ENCODE measurements at places on chromosomes 3 and 15.

DNA sequence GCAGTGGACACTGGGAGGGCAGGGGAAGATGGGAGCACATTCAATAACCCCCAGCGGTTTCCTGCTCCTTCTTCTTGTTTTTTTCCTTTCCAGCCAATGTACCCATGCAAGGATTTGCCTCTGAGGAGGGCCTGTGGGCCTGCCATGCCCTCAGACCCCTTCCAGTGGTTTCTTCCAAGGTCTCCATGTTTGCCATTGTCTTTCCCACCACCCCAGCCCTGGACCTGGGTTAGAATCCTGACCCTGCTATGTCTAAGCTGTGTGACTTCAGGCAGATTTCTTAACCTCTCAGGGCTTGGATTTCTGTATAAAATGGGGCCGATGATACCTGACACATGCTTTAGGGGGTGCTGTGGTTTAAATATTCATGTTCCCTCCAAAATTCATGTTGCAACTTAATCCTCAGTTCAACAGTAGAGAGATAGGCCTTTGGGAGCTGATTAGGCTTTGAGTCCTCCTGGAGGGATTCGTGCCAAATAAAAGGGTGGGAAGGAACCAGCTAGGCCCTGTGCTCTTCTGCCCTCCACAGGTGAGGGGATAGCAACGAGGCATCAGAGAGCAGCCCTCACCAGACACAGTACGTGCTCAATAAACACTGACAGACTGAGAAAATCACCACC lies 46.3 kb upstream of the FLNB start:
- DNase-seq = no peak

- DNase-seq = no peak
Measured at GRCh38 chr3:139157161-139157932, 112.7 kb upstream of the PRR23C start.

DNA sequence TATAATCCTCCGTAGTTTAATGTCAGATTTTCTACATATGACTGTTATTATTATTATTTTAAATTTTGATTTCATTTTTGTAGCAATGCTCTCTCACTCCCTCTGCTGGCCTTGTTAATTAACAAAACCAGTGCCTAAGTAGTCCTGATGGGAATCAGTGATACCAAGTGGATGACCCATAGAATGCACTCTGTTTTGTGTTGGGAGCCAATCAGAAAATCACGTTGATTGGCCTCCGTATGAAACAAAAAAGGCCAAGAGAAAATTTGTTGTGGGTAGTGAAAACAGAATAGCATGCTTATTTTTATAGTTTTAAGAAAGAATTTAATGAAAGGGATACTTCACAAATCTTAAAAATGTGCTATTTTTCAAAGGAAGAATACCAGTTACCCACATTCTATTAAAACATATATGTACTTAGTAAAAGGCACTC lies 34.4 kb upstream of the MEIS2 start:
- no peak for DNase-seq

- DNase-seq = no peak
Measured at GRCh38 chr3:53552730-53553129, 58.3 kb downstream of the CACNA1D start.

DNA sequence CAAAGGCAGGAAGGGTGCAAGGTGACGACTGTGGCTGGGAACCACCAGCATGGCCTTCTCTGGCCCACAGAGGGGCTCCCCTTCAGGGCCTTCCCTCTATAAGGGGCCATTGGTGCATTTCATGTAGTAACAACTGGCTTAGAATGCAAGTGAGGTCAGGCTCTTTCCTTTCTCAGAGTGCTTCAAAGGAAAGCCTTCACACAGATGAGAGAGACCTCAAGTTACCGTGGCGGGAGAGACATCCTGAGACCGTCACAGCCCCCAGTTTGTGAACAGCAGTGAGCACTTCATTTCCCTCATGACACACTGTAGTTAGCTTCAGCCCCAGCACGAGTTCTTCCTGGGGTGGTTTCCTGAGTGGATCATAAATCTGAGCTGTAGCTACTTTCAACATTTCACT lies 96.6 kb upstream of the LIMD1 start:
- no peak for DNase-seq

DNA sequence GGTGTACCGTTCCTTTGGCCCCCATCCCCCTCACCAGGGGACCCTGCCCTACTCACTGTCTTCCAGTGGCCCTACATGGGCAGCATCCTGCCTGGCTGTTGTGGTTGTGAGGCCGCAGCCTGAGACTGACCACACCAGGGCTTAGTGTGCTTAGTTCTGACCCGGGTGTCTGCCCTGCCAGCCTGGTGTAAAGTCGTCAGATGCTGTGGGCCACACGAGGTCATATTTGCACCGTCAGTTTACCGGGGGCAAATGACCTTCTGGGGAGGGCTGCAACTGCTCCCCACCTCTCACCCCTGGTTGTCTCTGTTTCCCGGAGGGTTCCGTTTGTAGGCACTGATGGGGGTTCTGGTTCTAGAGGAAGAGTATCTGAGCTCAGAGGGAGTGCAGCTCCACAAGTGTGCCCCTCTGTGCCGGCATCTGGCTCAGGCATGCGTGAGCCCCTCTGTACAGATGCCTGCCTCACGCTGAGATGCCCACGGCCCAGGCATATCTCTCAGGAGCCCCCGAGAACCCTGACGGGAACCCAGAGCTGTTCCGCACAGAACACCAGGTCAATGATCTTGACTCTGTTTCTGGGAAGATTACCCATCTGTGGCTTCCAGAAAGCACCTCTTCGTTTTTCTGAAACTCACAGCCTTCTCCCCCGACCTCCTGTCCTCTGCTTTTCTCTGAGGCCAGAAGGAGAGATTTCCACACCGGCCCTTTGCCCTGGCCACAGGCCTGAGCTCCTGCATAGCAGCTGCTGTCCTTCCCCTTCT lies 19.2 kb downstream of the KLF13 start:
- no peak for DNase-seq

- DNase-seq = no peak
Measured at GRCh38 chr3:8365541-8365940, 136.1 kb upstream of the LMCD1 start.

DNA sequence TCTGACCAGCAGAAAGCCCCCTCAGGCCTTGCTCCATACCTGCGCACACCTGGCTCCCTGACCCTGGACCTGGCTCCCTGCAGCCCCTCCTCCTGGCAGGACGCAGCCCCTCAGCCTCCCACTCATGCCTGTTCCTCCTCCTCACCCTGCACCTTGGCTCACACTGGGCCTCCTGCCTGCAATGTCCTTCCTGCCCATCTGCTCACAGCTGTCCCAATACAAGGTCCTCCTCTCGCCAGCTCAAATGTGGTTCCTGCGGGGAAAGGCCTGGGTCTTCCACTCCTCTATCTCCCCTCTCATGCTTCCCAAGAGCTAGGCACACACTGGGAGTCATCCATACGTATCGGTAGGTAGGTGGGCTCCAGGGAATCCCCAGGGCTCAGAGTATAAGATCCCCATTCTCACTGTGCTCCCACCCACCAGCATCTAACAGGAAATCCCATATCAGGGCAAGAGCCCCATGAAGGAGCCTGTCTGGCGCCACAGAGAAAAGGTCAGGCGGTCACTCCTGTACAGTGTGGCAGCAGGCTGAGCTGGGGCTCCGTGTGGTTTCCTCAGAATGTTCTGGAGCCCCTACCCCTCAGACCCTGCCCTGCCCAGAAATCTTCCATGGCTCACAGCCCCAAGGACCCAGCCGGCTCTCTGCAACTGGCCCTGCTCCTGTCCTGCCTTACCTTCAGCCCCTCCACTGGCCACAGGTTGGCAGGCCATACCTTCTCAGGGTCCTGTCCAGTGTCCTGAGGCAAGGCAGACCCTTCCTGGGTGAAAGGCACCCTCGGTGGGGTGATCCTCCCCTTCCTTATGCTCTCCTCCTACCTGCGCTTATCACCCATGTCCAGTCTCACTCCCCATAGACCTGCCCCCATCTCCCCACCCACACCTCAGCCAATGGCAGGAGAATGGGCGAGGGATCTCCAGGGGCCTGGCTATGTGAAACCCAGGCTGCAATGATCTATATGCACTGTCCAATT lies 10.9 kb downstream of the PLCD1 start:
- no peak for DNase-seq

DNA sequence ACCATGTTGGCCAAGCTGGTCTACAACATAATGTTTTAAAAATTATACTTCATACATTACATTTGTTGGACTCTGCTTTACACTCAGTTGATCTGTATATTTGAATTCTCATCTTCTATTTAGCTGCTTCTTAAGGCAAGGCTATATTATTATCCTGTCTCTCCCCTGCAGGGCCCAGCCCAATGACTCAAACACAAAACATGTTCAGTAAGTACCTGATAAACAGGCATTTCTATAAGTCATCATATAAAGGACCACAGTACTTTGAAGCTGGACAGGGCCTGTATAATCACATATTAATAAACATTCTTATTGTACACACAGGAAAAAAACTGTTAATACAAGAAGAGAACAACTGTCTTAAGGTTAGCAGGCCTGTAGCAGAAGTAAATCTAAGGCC lies 36.2 kb downstream of the NGLY1 start:
- DNase-seq = no peak

GRCh38 chr15:68274201-68274848 lies 3.2 kb upstream of the FEM1B start:
- no peak for DNase-seq

DNA sequence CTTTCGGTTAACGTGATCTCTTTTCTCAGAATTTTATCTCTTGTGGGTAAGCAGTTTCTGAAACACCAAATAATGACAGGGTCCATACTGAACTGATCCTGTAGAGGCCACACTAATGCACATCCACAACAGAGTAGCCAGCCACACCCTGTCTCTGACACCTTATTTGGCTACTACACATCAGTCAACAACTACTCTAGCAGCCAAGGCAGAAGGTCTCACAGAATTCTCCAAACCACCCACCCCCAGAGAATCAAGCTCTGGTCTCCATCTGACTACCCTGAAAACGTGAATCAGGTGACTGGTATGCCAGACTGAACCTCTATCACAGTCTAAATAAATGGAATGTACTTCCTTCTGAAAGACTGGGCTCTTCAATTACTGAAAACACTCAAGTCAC lies 38.0 kb downstream of the EDC3 start:
- DNase-seq = no peak

- DNase-seq = no peak
Measured at GRCh38 chr3:78644847-78645246, 1123.0 kb downstream of the ROBO1 start.

GRCh38 chr3:128629936-128630335 lies 20.7 kb downstream of the RPN1 start:
- no peak for DNase-seq

- no peak for DNase-seq
Measured at GRCh38 chr15:70376031-70376928, 278.6 kb upstream of the TLE3 start.

Measured in stimulated activated CD4-positive, alpha-beta T cell treated with anti-CD3 and anti-CD28 coated beads, Interleukin-1b, Interleukin-23, amount 100 ng/mL, for 1 hour (primary cell).